ENCODE measurements at places on chromosomes 12 and 14.

- no peak for DNase-seq
Observed at GRCh38 chr12:67617629-67618028, 30.9 kb upstream of the DYRK2 start.

GRCh38 chr12:102953221-102953620 lies 4.3 kb upstream of the ASCL1 start:
- DNase-seq = no peak

- no peak for DNase-seq
Observed at GRCh38 chr14:37081218-37081617, 91.2 kb downstream of the SLC25A21 start.

DNA sequence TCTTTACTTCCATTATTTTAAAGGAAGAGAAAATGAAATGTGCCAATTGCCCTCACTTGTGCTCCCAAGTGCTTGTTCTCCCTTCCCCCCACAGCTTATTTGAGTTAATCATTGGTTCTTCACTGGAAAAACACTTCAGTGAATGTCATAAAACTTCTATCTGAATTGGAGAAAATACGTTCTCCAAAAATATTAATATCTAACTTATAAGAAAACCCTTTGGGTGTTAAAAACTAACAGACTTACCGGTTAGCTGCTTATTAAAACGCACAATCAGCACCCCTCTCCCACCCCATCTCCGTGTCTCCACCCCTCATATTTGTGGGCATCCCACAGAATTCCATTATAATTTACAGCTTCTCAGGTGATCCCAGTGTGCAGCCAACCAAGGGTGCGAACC lies 31.7 kb downstream of the PLEKHA5 start:
- DNase-seq = no peak

- no peak for DNase-seq
Observed at GRCh38 chr12:32134101-32134888, 27.6 kb downstream of the BICD1 start.

GRCh38 chr14:71645656-71646055 lies 286.6 kb upstream of the RGS6 start:
- DNase-seq = no peak

GRCh38 chr14:85316701-85317410 lies 213.1 kb upstream of the FLRT2 start:
- DNase-seq = no peak

DNA sequence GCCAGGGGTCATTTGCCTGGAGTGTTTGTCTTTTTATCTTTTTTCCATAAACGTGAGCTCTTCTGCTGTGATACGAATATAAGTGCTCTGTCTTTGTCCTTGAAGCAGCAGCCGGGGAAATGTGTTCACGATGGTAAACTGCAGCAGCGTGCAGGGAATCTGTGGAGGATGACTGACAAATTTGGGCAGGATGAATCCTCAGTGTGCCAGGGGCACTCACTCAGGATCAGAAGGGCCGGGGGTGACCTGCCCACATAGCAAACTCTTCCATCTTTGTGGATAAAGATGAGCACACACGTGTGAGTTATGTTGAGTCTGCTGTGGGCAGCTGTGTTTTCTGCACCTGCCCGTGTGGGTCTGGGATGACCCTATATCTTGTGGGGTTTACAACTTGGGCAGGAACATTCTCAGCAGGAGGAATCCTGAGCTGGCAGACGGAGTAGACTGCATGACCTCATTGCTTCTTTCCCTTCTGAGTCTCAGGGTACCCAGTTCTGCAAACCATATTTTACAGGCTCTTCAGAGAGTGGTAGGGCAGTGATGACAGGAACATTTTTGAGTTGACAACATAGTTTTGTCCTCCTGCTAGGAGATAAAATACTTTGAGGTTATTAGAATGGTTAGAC lies 711 bp downstream of the ANO4 start:
- no peak for DNase-seq

DNA sequence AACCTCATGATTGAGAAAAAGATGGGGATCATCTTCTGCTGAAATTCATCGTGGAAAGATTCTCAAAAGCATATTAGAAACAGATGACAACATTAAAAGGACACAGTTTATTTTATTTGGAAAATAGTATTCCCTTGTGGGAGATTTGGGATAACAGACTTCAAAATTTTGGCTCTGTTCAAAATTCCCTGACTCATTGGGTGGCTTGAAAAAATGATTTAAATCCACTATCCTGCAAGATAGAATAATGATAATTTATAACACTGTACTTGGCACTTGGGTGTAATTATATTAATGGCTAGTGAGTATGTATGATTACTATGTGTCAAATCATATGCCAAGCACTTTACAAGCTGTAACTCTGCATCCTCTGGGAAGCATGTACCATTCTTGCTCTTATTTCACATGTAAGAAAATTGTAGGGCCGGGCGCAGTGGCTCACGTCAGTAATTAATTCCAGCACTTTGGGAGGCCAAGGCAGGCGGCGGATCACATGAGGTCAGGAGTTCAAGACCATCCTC lies 128.8 kb downstream of the LMNTD1 start:
- peak; percentile 69 for DNase-seq

DNA sequence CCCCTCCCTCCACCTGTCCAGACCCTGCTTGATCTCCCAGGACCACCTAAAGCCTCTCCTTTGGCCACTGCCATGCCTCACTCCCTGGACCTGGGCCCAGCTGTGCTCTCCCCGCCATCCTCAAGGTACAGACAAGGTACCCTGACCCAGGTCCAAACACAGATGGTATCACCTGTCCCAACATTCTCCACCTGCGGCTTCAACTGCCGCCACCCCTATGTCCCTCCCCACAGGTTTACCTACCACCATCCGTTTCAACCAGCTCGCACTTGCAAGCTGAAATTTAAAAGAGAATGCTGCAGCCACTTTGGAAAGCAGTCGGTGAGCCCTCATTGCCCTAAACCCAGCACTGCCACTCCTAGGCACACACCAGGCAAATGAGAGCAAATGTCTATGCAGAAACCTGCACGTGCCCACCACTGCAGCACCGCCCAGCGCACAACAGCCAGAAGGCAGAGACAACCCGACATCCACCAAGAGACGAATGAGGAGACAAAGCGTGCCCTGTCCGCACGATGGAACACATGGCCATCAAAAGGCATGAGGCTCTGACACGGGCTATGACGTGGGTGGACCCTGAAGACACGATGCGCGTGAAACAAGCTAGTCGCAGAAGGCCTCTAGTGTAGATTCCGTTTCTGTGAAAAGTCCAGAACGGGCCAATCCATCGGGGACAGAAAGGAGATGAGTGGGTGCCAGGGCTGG lies 71.0 kb downstream of the RFLNA start:
- DNase-seq = no peak

DNA sequence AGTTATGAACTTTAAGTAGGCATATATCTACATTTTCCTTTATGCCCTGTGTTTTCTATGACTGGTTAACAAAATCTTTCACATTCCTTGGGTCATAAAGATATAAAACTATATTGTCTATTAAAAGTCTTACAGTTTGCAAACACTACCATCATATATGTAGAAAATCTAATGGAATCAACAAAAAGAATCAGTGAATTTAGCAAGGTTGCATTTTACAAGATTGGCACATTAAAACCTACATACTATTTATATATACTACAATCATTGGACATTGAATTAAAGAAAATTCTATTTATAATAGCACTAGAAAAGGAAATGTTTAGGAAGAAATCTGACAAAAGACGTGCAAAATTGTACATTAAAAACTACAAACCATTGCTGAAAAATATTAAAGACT lies 173.3 kb upstream of the ABCD2 start:
- no peak for DNase-seq

- no peak for DNase-seq
Observed at GRCh38 chr12:52946334-52946733, 2.6 kb upstream of the KRT18 start.

GRCh38 chr12:43676183-43676813 lies 82.3 kb downstream of the PUS7L start:
- DNase-seq = no peak

DNA sequence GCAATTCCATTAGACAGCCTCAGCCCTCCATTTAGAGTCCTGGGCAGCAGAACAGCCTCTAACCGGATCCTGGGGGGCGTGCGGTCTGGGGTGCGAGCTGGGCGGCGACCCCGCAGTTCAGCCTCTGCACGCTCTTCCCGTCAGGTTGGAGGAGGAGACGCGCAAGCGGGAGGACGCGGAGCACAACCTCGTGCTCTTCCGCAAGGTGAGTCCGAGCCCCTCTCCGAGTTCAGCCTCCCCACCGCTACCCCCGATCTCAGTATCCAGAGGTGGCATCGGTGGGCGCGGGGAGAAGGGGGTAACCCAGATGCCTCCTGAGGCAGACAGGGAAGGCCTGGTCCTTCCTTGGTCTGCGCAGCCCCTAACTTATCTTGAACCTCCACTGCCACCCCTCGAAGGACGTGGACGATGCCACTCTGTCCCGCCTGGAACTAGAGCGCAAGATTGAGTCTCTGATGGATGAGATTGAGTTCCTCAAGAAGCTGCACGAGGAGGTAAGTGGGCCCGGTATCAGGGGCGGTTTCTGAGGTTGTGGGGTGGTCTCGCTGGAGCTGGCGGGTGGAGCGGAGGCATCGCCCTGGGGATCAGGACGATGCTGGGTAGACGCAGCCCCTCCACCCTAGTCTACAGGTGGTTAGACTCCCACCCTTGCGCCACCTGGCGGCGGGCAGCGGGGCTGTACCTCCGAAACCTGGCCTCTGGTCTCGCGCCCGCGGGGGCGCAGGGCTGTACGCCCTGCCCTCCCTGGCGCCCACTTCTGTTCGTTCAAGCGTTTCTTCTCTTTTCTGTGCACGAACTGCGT lies 1.3 kb downstream of the PRPH start:
- no peak for DNase-seq

DNA sequence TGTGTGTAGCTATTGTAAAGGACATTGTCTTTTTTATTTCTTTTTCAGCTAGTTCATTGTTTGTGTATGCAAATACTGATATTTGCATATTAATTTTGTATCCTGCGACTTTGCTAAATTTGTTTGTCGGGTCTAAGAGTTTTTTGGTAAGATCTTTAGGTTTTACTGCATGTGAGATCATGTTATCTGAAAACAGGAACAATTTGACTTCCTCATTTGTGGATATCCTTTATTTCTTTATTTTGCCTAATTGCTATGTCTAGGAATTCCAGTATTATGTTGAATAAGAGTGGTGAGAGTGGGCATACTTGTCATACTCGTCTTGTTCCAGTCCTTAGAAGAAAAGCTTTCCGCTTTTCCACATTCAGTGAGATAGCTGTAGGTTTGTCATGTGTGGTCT lies 28.8 kb downstream of the SIX4 start:
- no peak for DNase-seq

- DNase-seq = no peak
Observed at GRCh38 chr12:7705846-7706245, 5.4 kb upstream of the DPPA3 start.

- no peak for DNase-seq
Observed at GRCh38 chr12:89069431-89069830, 282.9 kb downstream of the DUSP6 start.

Data from stromal cell of bone marrow (primary cell).